ENCODE measurements at places on chromosomes 11 and 22.

GRCh38 chr22:49587987-49588386 lies 239.7 kb downstream of the BRD1 start:
- no peak for DNase-seq

DNA sequence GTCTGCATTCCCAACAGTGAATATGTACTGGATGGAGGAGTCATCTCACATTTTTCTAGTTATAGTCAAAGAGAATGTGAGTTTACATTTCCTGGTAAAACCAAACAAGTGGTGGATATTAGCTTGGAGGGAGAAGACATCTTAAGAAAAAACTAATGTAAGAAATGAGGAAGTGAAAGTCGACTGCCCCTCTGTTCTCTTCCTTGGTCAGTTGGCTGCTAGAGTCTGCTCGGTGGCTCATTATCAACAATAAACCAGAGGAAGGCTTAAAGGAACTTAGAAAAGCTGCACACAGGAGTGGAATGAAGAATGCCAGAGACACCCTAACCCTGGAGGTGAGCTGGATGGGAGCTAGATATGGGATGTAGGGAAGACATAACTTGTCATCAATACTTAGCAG lies 5.8 kb downstream of the SLC22A9 start:
- DNase-seq: no peak

DNA sequence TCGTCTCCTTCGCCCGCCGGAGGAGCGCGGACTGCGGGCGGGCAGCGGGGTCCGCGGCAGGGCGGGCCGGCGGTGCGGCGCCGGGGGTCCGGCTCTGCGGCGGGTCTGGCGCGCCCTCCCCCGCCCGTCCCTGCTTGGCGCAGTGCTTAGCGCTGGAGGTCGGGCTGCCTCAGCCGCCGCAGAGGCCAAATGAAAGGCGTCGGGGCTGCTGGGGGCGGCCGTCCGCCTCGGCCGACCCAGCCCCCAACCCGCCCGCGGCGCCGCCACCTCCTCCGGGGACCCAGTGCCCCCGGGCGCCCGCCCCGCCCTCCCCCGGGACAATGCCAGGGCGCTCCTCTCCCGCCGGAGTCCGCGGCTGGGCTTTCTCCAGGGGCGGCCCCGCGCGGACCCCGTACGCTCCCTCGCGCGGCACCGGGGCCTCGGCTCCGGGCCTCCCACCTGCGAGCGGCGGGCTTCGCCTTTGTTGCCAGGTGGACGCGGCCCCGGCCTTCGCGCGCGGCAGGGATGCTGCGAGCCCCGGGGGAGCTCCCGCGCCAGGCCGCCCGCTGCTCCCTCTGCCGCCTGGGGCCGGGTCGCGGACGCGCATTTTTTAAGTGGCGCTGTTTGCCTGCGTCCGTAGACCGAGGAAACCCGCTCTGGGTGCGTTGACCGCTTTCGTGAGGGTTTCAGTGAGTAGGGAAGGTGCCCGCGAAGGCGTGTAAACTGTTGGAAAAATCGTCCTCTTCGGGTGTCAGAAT lies 583 bp downstream of the APLP2 start:
- peak; percentile 43 for DNase-seq

DNA sequence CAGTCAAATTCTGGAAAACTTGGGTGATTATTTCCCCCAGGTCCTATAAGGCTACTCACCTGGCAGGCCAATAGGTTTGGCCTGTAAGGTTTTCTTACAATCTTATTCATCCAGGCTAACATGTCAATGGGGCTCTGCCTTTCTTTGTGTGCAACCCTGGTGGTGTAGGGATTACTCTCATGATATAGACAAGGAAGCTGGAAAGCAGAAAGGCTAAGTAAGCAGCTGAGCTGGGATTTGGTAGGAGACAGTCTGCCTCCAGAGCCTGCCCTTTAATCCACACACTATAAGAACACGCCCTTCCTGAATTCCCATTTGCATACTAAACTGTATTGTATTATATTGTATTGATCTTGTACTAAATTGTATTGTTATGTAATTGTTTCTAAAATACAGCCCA lies 373.3 kb upstream of the CCDC90B start:
- no peak for DNase-seq

DNA sequence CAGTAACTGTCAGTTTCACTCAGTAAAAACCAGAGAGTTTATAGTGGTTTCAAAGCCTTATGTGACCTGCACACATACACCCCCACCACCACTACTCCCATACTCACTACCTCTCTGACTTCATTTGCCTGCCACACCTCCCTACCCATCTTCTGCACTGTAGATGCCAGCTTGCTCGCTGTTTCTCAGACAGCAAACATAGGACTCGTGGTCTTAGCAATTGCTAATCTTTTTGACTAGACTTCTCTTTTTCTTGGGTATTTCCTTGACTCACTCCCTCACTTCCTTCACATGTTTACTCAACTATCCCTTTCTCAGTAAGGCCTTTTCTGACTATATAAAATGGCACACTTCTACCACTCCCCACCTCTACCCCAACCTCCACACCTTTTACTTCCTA lies 27.8 kb downstream of the CEP295 start:
- DNase-seq: no peak

- no peak for DNase-seq
Measured at GRCh38 chr11:15158351-15159015, 43.8 kb downstream of the INSC start.

GRCh38 chr11:122743949-122744348 lies 88.4 kb downstream of the UBASH3B start:
- DNase-seq: no peak

DNA sequence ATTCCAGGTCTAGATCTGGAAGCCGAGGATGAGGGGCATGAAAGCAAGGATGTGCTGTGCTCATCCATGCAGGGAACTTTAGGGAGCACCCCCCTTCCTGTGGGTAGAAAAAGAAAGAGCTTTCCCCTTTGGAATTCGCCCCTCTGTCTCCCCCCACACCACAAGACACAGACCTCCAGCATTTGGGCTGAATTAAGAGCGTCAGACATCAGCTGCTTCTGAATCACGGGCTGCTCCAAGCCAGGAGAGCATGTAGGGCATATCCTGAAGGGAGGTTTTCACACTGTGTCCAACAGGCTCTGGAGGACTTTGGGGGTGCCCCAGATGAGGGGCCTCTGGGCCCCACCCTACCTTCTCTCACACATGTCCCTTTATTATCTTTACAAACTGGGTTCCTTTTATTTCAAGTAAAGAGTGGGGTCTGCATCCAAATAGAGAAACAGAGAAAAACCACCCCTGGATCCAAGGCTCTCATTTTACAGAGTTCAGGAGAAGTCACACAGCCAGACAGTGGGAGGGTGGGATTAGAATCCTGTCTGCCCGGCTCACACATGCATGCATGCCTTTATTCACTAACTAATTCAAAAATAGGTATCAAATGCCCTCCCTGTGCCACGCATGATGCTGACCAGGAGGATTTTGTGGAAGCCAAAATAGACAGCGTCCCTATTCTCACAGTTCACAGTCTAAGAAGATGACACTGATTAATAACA lies 52.8 kb downstream of the LRRC32 start:
- DNase-seq: peak; percentile 50

Measured in RPMI7951 (cell line).